ENCODE measurements at places on chromosomes 16 and 17.
A peak's percentile ranks its signal among the peaks of the same experiment; 100 is the strongest.

- no peak for DNase-seq
Observed at GRCh38 chr16:87412996-87413421, 20.9 kb downstream of the MAP1LC3B start.

GRCh38 chr17:75087558-75088453 is at the start of gene SLC16A5:
TSS of gene SLC16A5 (plus strand) at chr17:75087954. CDS start at chr17:75093637, 5,683 bp downstream.
- DNase-seq: no peak

DNA sequence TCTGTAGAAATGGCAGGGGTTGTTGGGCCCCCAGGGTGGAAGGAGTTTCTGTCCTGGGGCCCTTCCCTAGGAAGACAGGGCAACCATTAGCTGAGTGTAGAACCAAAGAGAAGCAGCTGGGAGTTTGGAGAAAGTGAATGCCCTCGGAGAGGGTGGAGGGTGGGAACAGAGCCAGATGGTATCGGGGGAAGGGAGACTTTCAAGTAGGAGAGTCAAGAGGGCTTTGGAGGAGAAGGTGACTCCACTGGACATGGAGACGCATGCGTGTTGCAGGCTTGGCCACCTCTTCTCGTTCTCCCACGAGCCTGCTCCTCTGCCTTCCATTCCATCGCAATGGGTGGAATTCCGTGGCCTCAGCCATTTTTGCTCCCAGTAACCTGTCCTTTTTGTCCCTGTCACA is 19.4 kb downstream of the SLC47A1 start:
- DNase-seq: no peak

DNA sequence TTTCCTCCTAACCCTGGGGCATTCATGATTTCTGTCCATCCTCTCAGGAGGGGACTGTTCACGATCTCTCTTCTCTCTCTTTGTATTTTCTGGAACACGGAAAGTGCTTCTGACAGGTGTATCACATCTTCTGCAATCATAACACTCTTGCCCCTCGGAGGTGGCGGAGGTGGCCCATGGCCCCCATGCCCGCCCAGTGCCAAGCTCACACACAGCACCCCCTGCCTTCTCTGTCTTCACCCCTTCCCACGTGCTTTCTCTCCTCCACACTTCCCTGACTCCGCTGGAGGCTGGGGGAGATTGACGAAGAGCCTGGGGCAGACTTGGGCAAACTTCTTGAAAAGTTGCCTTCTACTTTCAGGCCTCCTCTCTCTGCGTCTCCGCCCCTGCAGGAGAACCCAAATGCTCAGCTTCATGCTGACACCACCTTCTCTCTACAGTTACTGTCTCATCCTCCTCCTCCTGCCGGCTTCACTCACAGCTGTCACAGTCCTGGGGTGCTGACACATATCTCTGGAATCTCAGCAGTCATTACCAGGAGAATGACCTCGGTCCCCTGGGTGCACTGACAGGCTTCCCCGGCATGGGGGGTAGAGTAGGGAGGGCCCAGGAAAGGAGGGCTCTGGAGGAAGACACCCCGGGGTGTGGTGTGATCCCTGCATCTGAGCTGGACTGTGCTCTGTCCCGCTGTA is 127.1 kb downstream of the ENGASE start:
- no peak for DNase-seq

DNA sequence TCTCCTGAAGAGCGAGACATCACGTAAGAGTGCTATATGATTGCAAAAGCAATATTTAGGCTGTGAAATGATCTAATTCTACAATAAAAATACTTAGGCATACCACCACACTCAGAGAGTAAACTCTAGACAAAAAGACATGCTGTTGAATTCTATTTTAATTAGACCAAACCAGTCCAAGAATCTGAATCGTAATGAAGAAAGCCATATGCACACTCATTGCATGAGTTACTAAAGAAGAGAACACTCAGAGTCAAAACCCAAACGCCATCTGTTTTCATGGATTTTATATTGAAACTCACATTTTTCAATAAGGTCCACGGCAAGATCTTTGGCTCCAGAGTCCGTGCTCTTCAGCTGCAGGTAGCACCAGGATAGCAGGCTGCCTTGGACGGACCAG is 65.2 kb downstream of the ZZEF1 start:
- DNase-seq: no peak

DNA sequence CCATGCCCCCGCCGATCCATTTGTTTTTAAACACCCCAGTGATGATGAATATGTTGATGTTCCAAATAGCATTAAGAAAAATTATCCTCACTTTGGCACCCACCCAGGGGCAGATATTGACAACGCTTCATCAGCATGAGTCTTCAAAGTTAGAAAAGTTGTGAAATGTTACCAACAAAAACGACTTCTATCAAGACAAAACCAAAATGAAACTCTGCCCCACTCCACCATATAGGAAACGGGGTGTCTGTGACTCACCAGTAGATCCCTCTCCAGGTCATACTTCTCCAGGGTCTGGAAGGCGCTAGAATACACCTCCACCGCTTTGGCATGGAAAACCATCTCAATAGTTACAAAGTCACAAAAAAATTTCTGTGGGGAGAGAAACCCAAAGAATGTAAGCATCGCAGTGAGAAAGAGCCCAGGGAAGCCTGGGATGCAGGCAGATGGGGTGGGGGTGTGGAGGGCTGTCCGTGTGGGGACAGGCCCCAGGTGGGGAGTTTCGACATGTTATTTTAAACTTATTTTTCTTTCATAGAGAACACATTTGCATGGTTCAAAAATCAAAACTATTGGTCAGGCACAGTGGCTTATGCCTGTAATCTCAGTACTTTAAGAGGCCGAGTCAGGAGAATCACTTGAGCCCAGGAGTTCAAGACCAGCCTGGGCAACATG is 10.2 kb downstream of the CIBAR2 start:
- DNase-seq: no peak

DNA sequence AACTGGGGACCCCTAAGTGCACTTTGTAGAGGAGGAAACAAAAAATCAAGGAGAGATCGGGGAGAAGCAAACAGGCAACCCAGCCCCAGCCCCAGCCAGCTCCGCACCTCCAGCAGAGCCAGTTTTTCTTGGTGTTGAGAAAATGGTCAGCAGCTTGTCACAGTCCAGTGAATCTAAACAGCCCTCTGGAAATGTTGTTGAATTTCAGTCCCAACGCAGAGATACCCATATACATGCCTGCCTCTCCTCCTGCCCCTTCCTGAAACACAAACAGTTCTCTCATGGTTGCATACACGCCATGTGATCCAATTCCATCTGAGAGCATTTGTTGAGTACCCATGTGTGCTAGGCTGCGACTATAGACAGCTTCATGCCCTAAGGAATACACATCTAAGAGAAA is 42.4 kb upstream of the LHX1 start:
- no peak for DNase-seq

- no peak for DNase-seq
Observed at GRCh38 chr16:11833951-11834695, 17.2 kb downstream of the RSL1D1 start.

- DNase-seq: no peak
Observed at GRCh38 chr16:31063495-31063842, 10.6 kb downstream of the ZNF668 start.

GRCh38 chr16:71358464-71358998 is at the start of gene CALB2:
TSS of gene CALB2 (plus strand) at chr16:71358723. CDS start at chr16:71358793, 70 bp downstream.
- DNase-seq: peak; percentile 77

- DNase-seq: no peak
Observed at GRCh38 chr17:3910420-3911270, 5.6 kb downstream of the P2RX1 start.

- no peak for DNase-seq
Observed at GRCh38 chr17:61129267-61130254, 270.1 kb upstream of the TBX2 start.

DNA sequence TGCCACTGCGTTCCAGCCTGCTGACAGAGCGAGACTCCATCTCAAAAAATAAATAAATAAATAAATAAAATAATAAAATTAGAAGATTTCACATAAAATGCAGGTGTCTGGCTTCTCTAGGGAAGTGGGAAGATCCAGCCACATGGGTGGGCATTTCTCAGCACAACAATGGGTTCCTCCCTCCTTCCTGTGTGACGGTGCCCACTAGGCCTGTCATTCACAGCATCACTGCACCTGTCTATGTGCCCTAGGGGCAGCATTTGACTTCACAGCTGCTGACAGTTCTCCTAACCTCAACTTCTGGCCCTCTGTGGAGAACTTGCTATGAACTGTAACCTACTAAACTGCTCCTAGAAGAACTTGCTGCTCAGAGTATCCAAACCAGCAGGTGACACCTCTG is 3.0 kb downstream of the ABHD15 start:
- DNase-seq: no peak

DNA sequence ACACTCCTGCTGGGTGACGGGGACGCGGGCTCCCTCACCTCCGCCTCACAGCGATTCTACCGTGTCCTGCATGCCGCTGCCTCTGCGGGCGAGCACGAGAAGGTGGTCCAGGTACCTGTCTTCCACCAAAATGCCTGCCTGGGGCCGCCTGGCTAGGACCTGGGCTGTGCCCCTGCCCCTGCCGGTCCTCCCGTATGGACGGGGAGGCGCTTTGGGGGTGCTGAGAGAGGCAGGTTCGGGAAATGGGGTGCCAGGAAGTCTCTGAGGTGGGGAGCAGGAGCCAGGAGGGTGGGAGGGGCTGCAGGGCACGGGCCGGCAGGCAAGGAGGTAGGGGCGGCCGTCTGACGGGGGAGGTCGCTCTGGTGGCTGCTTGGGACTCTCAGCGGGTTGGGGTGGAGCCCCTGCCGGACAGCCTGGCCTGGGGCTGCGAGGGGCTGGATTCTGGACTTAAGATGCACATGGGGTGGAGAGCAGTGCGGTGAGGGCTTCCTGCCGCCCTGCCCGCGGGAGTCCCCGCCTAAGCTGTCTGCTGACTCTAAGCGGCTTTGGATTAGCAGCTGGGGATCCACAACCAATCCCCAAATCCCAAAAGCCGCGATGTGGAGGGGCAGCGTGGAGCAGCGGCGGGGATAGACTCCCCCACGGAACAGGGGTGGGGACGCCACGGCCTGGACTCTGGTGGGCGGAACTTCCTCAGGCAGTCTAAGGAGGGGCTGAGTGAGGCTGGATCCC is 5.8 kb downstream of the CHTF18 start:
- DNase-seq: no peak

GRCh38 chr16:11056993-11057649 is 112.8 kb downstream of the CLEC16A start:
- DNase-seq: peak; percentile 9

DNA sequence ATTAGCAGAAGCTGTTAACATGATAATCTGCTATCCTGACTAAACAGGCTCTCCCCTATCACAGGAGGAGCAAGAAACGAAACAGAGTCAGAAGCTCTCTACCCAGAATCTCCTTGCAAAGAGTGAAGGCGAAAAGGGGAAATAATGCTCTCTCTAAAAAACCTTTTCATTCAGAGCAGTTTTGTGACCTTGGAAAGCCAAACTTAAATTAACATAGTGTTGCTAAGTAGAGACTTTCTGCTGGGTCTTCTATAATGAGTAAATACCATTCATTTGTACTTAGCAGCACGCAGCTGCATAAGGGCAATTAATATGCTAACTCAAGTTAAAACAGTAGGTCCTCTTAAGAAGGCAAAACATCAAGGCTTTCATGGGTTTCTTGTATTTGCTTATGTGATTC is 101.7 kb upstream of the GPR139 start:
- no peak for DNase-seq

All from anterior cingulate cortex (tissue), 58 donors.